CD4-positive, alpha-beta T cell treated with Interleukin-1 beta for 1 hour (primary cell): ENCODE measurements at places on chromosomes 6 and 20.
A peak's percentile ranks its signal among the peaks of the same experiment; 100 is the strongest.

- DNase-seq, result no peak
Measured at GRCh38 chr20:37567671-37568588, 40.3 kb upstream of the BLCAP start.

GRCh38 chr6:64553249-64553786, 917.7 kb downstream of the PHF3 start:
- no peak for DNase-seq

DNA sequence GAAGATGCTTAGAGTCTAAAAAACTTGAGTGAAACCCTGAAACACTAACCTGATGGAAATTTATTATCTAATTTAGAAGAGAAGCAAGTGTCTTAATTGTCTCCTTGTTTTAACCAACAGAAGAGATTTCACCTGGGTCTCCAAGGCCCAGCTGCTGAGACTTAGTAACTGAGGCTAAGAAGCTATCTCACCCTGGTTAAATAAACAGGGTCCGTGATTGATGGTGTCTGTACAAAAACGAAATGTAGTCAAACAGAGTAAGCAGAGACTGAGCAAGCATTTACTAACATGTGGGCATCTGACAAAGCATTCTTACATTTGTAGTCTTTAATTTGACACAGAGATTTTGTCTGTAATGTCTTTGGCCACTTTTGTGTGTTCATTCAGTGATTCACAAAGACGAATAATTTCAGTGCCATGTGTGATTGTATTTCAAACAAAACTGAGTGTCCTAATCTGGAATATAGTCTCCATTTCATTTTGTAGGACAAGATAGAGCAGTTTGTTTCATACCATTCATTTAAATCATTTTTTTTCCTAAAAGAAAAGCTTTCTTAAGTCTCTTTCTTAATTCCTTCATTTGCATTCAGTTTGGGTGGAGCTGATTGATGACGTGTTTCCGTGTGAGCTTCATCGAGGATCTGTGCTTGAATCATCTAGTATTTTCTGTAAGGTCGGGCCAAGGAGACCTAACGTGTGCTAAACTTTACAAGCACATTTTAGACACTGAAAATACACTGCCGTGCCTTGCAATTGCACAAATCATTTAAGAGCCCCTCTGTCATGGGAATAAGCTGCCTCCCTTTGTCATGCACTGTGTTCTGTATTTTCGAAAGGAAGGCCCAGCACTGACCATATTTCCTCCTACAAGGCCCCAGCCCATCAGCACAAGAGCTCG, 170.6 kb upstream of the QKI start:
- DNase-seq, result no peak

- DNase-seq, result no peak
Measured at GRCh38 chr6:45447005-45447404, 69.3 kb upstream of the SUPT3H start.

DNA sequence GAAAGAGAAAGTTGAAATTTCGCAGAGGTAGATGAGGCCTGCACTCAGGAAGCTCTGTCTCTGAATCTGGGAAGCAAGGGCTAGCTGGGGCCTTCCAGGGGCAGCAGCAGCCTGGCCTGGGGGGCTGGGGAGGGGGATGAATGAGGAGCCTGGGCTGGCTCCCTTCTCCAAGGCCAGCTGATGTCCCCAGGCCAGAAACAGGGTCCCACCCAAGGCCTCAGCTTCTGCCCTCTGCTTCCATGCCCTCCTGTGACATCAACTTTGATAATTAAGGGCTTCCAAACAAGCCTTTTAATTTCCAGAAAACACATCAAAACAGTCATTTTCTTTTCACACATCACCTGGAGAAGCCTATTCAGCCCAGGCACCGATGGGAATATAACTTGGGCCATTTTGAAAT, 15.4 kb downstream of the TFAP2A start:
- no peak for DNase-seq

- no peak for DNase-seq
Measured at GRCh38 chr6:71527886-71528285, 239.3 kb downstream of the OGFRL1 start.

- DNase-seq, result no peak
Measured at GRCh38 chr6:68196645-68197044, 438.4 kb upstream of the ADGRB3 start.

- no peak for DNase-seq
Measured at GRCh38 chr6:169420912-169421543, 167.4 kb upstream of the THBS2 start.

- DNase-seq, result no peak
Measured at GRCh38 chr20:55778796-55779195, 226.5 kb downstream of the CBLN4 start.

- DNase-seq, result no peak
Measured at GRCh38 chr6:44804546-44805159, 417.1 kb downstream of the CDC5L start.

GRCh38 chr6:133355922-133356321, 114.8 kb downstream of the EYA4 start:
- DNase-seq, result no peak

- no peak for DNase-seq
Measured at GRCh38 chr20:58969439-58969838, 11.6 kb upstream of the NELFCD start.

GRCh38 chr6:80480421-80481157, 374.1 kb downstream of the BCKDHB start:
- no peak for DNase-seq

DNA sequence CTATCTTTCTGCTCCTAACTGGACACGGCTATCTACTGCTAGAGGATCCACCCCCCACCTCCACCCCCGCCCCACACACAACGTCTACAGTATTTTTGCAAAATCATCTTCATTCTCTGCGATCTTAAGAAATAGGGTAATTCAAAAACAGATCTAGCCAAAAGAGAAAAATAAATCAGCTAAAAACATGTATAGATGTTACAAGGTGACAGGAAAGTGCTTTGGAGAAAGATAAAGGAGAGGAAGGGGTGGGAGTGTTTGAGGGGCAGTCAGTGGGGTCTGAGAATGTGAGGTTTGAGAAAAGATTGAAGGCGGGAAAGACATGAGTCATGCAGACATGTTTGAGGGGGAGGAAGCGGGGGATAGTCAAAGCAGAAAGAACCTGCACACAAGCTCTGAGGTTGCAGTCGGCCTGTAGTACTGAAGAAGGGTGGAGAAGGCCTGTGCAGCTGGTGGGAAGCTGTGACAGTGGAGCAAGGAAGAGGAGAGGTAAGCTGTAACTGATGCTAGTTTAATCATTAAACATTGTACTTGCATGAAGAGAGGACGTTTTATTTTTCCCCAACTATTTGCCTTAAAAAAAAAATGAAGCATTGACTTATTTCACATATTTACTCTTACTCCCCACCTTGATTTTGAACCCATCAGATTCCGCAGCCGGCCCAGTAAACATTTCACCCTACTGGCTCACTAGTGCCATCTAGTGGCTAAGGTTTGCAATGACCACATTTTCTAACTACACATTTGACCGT, 332.6 kb downstream of the ADGRB3 start:
- peak; percentile 39 for DNase-seq

GRCh38 chr20:18164356-18164755, 26.7 kb downstream of the KAT14 start:
- DNase-seq, result no peak

DNA sequence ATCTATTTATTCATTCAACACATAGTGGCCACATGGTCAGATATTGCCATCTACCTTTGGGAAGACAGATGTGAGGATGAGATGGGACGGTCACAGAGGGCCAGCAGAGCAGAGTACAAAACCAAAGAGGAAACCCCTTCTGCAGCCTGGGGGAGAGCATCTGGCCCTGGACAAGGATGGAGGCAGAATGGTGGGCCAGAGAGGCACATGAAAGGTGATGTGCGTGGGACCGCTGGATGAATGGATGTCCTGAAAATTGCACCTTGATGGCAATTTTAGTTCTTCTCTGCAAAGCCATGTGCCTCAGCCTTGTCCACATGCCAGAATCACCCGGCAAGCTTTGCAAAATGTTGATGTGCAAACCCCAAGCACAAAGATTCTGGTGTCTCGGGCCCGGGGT, 77.4 kb upstream of the CD93 start:
- no peak for DNase-seq

GRCh38 chr20:10297684-10298240, 79.1 kb downstream of the SNAP25 start:
- DNase-seq, result no peak

- DNase-seq, result no peak
Measured at GRCh38 chr6:151493161-151493803, 535 bp upstream of the CCDC170 start.

DNA sequence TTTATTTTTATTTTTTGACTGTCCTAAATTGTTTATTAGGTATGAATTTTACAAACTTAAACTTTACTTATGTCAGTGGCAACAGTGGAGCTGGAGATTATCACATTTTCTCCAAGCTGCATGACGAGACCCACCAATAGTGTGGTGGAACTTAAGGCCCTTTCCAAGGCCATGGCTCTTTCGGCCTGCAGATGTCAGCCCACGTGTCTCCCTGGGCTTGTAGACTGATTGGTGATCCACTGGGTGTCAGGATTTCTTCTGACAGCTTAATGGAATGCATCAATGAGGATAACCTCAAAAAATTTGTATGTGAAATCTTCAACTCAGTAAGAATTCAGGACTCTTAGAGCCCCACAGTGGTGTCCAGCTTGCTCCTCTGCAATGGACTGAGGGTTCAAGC, 32.3 kb upstream of the OVOL2 start:
- DNase-seq, result no peak

GRCh38 chr20:52993076-52993475, 20.9 kb downstream of the TSHZ2 start:
- no peak for DNase-seq

DNA sequence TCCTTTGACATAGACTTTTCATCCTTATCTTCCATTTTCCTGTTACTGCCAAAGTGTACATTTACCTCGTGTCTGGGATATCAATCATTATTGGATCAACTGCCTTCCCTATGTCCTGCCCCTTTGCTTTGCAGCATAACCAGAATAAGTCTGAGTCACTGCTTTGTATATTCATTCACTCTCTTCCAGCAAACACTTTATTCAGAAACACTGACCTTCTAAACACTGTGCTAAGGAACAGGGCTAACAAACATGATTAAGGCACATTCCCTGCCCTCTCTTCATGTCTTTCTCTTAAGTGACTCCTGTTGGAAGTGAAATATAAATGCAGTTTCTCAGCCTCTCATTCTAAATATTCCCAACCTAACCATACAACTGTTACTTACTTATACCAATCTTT, 66.9 kb downstream of the COL19A1 start:
- no peak for DNase-seq

DNA sequence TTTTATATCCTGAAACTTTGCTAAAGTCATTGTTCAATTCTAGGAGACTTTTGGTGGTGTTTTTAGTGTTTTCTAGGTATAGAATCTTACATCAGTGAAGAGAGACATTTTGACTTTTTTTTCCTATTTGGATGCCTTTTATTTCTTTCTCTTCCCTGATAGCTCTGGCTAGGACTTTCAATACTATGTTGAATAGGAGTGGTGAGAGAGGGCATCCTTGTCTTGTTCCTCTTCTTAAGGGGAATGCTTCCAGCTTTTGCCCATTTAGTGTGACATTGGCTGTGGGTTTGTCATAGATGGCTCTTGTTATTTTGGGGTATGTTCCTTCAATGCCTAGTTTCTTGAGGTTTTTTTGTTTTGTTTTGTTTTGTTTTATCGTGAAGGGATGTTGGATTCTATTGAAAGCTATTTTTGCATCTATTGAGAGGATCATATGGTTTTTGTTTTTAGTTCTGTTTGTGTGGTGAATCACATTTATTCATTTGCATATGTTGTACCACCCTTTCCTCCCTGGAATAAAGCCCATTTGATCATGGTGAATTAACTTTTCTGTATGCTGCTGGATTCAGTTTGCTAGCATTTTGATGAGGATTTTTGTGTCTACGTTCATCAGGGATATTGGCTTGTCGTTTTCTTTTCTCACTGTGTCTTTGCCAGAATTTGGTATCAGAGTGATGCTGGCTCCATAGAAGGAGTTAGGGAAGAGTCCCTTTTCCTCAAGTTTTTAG, 540.1 kb upstream of the FLRT3 start:
- DNase-seq, result no peak

- no peak for DNase-seq
Measured at GRCh38 chr6:18215436-18215835, 48.9 kb downstream of the DEK start.

GRCh38 chr6:25750906-25751305, 3.6 kb upstream of the SLC17A4 start:
- DNase-seq, result no peak

DNA sequence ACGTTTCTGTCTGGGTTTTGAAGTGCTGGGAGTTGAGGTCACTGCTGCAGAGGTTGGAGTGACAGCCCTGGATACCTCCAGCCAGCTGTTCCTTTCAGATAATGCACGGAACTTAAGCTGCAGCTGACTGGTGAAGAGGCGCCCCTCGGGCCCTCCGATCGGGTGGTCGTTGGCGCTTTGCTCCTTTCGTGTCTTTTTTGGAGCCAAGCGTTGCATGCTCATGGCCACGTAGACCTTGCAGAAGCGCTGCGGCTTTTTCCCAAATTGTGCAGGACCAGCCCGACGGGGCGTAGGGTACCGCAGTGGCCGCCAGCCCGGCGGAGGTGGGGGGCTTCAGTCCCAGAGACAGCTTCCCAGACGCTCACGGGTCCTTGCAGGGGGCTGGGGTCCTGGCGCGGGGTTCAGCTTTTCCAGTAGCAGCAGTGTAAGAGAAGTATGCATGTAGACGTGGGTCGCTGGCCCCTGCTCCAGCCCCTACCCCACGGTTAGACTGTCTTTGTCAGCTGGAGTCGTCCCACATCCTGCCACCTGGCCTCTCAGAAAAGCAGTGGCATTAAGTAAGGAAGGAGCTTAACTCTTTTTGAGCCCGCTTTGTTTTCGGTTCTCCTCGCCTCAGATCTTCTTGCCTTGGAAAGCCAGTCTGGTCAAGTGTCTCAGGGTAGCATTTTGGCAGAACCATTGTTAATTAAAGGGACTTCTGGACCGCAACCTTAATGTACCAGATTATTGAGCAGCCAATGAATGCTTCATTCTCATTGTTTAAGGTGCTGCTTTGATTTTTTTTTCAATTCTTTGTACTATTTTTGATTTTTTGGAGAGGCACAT, 838 bp downstream of the TNFAIP3 start:
- DNase-seq, result peak; percentile 68

DNA sequence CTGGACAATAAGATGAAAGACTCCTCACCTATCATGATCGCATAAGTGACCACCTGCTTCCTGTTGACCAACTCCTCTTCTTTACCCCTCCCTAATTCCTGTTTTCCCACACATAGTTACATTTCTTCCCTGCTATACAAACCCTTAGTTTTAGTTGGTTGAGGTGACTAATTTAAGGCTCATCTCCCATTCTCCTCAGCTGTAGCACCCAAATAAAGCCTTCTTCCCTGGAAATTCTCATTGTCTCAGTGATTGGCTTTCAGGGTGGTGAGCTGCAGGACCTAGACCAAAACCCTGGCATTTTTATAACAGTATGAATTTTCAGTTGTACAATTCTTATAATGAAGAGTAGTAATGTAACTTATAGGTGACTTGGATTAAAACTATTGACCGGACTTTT, 2.1 kb downstream of the FKBP1C start:
- no peak for DNase-seq

DNA sequence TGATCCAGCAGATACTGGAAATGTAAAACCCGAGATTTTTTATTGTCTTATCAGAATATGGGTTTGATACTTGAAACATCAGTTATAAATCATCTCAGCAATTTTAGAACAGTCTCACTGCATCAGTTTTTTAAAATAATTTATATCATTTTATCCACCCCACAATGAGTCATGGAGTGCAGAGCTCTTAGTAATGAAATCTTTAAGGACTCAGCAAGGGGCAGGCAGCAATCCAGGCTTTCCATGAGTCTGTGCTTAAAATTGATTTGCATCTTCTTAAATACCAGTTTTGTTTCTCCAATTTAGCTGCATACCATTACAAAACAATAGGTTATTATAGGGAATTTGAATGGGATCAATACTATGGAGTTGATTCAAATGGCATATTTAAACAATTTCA, 832.3 kb downstream of the C6orf118 start:
- no peak for DNase-seq
